ENCODE measurements at places on chromosomes 3 and 15. TPM values are rescaled to one million over a fixed set of nuclear protein-coding genes. Genes with fewer than 3 reads are reported as not detected.

LSAMP gene
- 0.66 TPM for total RNA-seq

- no peaks in the 10 kb centered on the region for H3K27me3 ChIP-seq
- H3K36me3 ChIP-seq = no peaks in the 10 kb centered on the region
- H3K4me3 ChIP-seq = no peak overlapping the region
- DNase-seq = no peak
These were observed 14.2 kb downstream of the IFT80 start for GRCh38 chr3:160384639-160385318.

- no peaks in the 10 kb centered on the region for H3K4me1 ChIP-seq
- H3K27ac ChIP-seq = no peak overlapping the region
- no peak for DNase-seq
These were observed 28.6 kb downstream of the DPH3 start for GRCh38 chr3:16236030-16236639.

DAPK2 gene
- total RNA-seq = 4.6 TPM

- peaks cover 39% of the 10 kb centered on the region for H3K36me3 ChIP-seq
- H3K27ac ChIP-seq = no peak overlapping the region
- H3K4me3 ChIP-seq = no peak overlapping the region
- DNase-seq = no peak
These were observed 58.9 kb upstream of the ACTC1 start for GRCh38 chr15:34854232-34854631.

DNA sequence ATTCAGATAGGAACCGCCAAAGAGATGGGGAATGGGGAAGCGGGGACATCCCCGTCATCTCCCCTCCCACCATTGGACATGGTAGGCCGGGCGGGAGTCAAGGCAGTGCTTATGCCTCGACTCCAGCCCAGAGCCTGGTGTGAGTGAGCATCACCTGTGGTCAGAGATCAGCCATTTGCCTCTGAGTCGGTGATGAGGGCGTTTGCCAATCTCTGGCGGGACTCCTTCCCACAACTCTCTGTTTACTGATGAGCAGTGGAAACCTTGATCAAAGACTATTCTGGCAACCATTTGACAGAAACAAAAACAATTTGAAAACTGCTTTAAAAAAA, 63.9 kb upstream of the HES1 start:
- no peaks in the 10 kb centered on the region for H3K4me1 ChIP-seq
- 0 out of 2 replicates have a peak, but pooled peaks cover 5% of the 10 kb centered on the region for H3K36me3 ChIP-seq
- H3K27ac ChIP-seq = no peak overlapping the region
- peaks cover 4% of the 10 kb centered on the region for H3K27me3 ChIP-seq
- no peak overlapping the region for H3K4me3 ChIP-seq
- no peak for DNase-seq

GRCh38 chr3:5197022-5197421, 9.5 kb downstream of the EDEM1 start:
- peaks cover 2% of the 10 kb centered on the region for H3K4me1 ChIP-seq
- peak overlapping the region; percentile 94 for H3K27ac ChIP-seq
- no peak overlapping the region for H3K4me3 ChIP-seq
- H3K36me3 ChIP-seq = peaks cover 31% of the 10 kb centered on the region
- H3K27me3 ChIP-seq = no peaks in the 10 kb centered on the region

- H3K27ac ChIP-seq = no peak overlapping the region
- H3K27me3 ChIP-seq = no peaks in the 10 kb centered on the region
- H3K4me1 ChIP-seq = peaks cover 4% of the 10 kb centered on the region
- no peak overlapping the region for H3K4me3 ChIP-seq
- DNase-seq = no peak
- peaks cover 44% of the 10 kb centered on the region for H3K36me3 ChIP-seq
These were observed 204.2 kb downstream of the GHSR start for GRCh38 chr3:172244011-172244410.

DNA sequence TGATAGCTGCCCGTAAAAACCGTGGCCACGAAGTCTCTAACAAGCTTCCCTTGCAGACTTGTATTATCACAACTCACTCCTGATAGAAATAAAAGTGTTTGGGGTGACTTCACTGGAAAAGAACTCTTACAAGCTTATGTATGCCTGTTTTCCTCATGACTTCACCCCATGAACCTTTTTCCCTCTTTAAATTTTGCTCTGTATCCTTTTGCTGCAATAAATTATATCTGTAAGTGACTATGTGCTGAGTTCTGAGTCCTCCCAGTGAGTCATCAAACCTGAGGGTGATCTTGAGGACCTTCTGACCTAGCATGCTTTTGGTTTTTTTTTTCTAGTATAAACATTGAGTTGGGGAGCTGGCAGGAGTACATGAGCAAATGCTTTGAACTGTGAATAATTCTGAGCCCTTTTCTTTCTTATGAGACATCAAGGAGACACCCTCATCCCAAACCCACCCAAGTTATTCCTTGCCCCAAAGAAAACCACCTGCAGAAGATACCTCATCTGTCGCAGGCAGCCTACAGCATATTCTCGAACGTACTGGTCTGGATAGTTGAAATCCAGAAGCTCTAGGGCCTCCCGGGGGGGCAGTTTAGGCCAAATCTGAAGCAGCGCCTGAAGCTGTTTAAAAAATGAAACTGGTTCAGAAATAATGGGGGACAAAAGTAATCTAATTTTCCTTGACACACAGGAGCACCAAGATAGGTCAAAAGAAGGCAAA, 85.9 kb downstream of the FAIM start:
- peaks cover 19% of the 10 kb centered on the region for H3K36me3 ChIP-seq
- H3K4me1 ChIP-seq = no peaks in the 10 kb centered on the region
- H3K27ac ChIP-seq = no peak overlapping the region
- DNase-seq = no peak
- H3K27me3 ChIP-seq = no peaks in the 10 kb centered on the region
- no peak overlapping the region for H3K4me3 ChIP-seq

DNA sequence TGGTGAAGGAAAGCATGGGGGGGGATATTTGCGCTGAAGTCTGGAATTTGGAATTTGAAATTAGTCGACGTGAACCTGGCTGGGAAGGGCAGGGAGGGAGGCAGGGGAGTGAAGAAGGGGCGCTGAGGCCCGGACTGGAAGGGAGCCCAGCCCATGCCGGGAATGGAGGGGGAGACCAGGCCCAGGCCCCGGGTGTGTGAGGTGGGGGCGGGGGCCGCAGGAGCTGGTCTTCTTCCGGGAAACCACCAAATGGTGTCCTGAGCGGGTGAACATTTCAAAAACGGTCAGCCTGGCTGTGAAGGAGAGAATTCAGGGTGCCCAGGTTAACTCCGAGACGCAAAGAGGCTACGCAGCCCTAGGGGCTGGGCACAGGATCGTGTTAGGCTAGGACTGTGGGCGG, 497 bp upstream of the PRR20G start:
- H3K27me3 ChIP-seq = no peaks in the 10 kb centered on the region
- no peak for DNase-seq
- no peak overlapping the region for H3K27ac ChIP-seq
- no peak overlapping the region for H3K4me3 ChIP-seq
- no peaks in the 10 kb centered on the region for H3K36me3 ChIP-seq
- no peaks in the 10 kb centered on the region for H3K4me1 ChIP-seq
